SK-N-DZ (cell line): ENCODE measurements at places on chromosomes 12 and 14.

DNA sequence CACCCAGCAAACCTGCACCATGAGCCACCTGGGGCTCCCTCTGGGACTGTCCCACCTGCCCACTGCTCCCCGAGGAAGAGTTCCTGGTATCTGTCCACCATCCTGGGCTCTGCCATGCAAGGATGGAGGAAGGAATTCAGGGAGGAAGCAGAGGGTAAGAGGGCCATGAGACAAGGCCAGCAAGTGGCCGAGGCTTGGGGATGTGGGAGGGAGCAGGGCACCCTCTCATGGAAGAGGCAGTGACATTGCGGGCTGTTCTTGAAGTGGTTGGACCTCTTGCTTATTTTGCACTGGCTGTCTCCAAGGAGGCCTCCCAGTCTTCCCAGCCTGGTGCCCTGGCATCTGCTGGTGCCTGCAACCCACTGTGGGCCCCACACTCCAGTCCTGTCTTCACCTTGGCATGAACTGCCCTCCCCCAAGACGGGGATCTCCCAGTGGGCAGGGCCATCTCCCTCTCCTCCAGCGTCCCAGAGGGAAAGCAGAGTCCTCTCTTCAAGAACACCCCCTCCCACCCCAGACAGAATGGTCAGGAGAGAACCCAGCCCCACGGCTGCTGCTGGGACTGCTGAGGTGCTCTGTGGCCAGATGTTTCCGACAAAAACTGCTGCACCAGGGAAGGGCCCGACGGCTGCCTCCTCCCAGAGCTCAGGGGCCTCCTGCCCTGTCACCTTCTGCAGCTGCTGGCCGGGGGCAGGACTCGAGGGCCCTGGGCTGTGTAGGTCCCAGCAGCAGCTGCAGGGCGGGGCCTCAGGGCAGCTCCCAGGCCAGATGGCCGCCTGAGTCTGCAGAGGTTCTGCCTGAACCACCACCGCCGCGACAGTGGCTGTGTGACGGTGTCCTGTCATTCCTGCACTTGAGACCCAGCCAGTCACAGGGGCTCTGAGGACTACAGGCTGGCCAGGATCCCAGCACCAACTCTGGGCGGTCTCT is 1.8 kb upstream of the AKT1 start:
- DNase-seq: peak; percentile 60

GRCh38 chr14:36619131-36619530 is 36.7 kb upstream of the NKX2-8 start:
- DNase-seq: no peak

GRCh38 chr14:104929268-104930230 is 4.9 kb downstream of the PLD4 start:
- DNase-seq: no peak

DNA sequence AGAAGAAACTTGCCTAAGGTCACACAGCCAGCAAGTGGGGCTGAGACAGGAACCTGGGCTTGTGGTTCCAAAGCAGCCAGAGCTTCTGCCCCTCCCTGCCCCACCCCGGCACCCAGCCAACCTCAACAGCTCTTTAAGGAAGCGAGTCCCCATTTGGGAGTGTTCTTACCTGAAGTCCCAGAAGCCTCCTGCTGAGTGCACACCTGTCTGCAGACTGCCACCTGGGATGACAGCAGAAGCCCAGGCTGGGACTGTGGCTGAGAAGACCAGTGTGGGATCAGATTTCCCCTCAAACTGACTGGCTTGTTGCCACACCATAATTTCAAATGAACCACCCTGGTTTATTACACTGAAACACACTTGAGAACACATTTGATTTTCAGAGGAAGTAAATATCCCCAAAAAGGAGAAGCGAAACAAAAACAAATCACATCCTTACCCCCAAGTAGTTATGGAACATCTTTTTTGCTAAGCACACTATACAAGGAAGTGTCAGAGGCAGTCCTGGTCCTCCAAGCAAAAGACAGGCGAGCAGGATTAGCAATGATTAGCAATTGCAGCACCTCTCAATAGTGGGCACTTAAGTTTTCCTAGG is 6.3 kb upstream of the RIN3 start:
- no peak for DNase-seq

DNA sequence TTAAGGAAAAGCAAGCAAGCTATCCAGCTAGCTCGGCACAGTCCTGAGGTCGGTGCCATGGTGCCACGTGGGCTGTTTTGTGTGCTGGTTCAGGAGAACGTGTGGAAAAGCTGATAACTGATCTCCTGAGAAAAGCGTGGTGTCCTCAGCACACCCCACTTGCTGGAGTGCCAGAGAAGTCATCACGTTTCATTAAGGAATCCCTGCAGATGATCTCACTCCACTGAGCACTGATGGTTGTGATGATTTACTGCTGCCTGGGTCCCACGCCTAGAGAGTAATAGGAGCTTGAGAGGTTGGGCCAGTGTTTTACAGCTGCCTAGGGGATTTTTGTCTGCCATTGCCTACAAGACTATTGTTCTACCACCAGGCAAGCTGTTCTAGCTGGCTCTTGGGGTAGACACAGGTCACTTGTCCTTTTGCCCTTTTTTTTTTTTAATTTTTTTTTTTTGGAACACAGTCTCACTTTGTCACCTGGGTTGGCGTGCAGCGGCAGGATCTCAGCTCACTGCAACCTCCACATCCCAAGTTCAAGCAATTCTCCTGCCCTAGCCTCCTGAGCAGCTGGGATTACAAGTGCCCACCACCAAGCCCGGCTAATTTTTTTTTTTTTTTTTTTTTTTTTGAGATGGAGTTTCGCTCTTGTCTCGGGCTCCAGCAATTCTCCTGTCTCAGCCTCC is 42.3 kb upstream of the EVL start:
- peak; percentile 12 for DNase-seq

DNA sequence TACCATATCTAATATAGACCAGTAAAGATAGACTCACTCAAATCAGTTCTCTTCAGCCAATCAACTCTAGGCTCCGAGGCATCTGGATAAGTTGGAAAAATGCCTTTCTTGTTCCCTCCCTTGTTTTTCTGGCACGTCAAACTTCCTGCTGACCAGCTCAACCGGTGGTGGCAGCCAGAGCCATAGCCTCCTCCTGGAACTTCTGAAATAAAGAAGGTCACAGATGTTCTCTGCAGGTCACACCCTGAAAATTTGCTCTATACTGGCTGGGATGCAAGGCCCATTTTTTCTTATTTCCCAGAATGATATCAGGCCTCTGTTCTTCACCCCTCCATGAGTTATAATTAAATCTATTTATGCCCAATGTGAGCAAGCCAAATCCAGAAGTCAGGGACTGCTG is 81.9 kb downstream of the BMP4 start:
- DNase-seq: no peak

GRCh38 chr12:48883305-48884161 is 17.9 kb upstream of the RND1 start:
- DNase-seq: peak; percentile 56

DNA sequence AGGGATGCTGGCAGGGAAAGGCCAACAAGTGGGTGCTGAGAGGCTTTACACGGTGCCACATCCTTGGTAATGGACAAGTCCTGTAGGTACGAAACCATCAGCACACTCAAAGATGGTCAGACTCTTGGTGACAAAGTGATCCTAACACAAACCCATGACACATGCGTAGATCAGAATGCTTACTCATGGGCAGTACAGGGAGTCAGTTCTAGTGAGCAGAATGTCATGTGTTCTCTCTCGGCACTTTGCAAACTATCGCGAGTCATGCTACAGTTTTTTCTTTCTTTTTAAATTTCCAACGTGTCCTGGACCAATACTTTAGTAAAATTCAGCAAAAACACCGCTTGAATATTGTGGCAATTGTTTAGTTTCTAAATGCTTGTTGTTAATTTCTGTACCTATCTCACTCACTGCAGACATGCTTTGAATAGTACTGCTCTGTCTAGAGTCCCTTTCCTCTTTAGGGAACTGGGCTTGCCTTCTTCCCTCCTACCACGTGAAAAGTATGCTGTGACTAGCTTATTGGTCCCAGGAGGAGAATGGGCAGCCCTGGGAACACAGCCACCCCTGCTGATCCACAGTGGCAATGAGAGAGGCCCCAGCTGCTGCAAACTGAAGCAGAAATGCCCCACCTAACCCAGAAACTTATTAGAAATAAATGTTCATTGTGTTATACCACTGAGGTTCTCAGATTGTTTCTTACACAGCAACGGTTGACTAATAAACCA is 62.4 kb downstream of the UBR7 start:
- DNase-seq: no peak

GRCh38 chr14:101732118-101732517 is 29.4 kb upstream of the PPP2R5C start:
- no peak for DNase-seq

DNA sequence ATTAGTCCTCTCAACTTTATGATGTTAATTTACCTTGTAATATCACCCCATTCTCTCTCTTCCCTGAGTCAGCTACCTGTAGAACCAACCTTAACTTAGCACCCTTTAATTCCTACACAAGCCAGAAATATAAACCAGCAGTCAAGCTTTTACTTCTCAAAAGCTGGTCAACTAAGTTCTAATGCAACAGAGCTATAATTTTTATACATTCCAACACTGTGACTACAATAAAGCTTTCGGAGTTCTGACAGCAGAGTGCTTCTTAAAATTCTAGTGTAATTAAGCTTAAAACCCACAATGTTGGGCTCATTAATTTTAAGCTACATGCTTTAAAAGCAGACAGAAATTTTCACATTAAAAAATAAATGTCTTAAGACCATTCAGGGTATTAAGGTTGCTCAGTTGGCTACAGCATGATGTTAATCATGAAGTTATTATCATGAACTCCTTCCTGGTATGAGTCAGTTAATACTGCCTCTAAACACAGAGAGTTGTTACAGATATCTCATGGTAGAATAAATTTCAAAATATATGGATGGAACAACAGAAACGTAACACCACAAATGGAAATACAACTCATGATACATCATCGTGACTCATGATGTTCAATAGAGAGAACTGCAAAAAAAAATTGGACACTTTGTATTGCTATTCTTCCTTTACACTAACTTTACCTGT is 126.7 kb downstream of the EPS8 start:
- DNase-seq: no peak

DNA sequence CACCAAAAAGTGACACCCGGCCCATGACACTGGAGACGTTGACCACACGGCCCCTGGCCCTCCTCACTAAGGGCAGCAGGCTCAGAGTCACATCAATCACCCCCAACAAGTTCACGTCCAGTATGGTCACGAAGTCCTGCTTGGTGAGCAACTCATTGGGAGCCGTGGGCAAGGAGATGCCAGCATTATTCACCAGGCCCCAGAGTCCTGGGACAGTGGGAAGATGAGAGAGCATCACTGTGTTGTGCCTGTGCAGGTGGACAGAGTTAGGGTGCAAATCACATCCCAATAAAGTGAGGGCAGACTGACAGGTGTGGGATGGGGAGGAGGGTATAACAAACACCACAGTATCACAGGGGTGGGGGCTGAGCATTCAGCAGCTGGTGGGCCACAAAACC is 2.5 kb downstream of the RDH16 start:
- no peak for DNase-seq

GRCh38 chr14:64873506-64874219 is 6.0 kb downstream of the SPTB start:
- no peak for DNase-seq

GRCh38 chr14:38578278-38578681 is 322.4 kb upstream of the CLEC14A start:
- DNase-seq: no peak

DNA sequence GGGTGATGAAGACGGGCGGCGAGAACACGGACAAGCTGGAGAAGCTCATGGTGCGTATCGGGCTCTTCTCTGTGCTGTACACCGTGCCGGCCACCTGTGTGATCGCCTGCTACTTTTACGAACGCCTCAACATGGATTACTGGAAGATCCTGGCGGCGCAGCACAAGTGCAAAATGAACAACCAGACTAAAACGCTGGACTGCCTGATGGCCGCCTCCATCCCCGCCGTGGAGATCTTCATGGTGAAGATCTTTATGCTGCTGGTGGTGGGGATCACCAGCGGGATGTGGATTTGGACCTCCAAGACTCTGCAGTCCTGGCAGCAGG is 1.9 kb downstream of the FZD10 start:
- no peak for DNase-seq

DNA sequence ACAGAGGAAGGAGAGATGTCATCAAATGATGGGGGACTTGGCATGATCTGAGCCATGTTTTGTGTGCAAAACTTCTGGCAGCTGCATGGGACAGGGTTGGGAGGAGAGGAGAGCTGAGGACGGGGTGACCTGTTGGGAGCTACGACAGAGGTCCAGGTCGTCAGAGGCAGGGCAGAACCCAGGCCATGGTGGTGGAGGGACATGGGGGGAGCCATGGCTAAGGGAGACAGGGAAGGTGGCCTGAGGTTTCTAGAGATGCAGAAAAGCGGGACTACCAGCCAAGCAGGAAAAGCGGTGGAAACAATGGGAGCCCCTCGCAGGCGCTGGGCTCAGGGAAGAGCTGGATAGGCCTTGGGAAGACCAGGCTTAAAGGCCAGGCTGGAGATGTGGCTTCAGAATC is 88.3 kb downstream of the DICER1 start:
- no peak for DNase-seq

DNA sequence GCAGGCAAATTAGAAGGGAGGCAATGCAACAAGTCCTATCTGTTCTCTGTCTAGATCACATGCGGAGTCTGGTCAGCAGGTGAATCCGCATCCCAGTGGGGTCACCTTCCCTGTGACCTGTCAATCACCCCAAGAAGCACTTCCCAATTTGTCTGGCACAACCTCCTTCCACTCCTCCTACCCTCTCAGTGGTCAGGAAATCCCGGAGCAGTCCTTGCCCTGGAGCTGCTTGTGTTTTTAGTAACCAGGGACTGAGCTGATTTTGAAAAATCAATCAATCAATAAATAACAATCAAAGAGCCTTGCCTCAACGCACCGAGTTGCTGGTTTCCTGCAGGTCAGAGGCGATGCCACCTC is 572 bp upstream of the ACSS3 start:
- no peak for DNase-seq

- DNase-seq: no peak
Measured at GRCh38 chr12:65839027-65839426, 14.7 kb downstream of the HMGA2 start.

DNA sequence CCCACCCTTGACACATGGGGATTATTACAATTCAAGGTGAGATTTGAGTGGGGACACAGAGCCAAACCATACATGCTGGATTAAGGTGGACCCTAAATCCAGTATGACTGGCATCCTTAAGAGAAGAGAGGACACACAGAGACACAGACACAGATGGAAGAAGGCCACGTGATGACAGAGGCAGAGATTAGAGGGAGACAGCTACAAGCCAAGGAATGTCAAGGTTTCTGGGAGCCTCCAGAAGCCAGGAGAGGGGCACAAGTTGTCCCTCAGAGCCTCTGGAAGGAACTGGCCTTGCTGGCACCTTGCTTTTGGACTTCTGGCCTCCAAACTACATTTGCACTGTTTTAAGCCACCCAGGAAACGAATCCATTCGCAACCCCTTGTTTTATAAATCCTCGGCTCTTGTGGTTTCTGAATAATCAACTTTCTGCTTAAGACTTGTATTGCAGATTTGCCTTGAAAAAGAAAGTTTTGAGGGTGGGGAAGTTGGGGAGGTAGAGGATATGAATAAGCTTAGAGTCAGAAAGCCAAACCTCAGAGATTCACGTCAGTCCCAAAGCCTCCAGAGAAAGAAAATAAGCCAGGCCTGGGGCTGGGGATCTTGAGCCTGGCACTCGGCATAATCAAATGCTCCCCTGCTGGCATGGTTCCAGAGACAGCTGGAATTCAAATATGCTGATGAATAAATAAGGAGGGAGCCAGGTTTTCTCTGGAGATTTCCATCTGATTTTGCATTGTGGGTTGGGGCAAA is 224.2 kb upstream of the PWP1 start:
- DNase-seq: no peak
